ENCODE measurements at places on chromosomes 12 and 14. TPM values are rescaled to one million over a fixed set of nuclear protein-coding genes. Genes with fewer than 3 reads are reported as not detected.

AMN gene
- 1.9 TPM for total RNA-seq

KLRK1 gene
- not detected for total RNA-seq

CCDC177 gene
- 6.2 TPM for total RNA-seq

CD69 gene
- total RNA-seq: not detected

FOXA1 gene
- 0.07 TPM for total RNA-seq

PLA2G1B gene
- total RNA-seq: not detected

MYF5 gene
- not detected for total RNA-seq

EML5 gene
- 0.81 TPM for total RNA-seq

GNB3 gene
- total RNA-seq: 17.3 TPM

KRT2 gene
- not detected for total RNA-seq

PROX2 gene
- not detected for total RNA-seq

GTF2A1 gene
- 40.1 TPM for total RNA-seq

SLCO1B3 gene
- total RNA-seq: not detected

IGF1 gene
- total RNA-seq: not detected

ANO6 gene
- total RNA-seq: 24.3 TPM

VRTN gene
- 104 TPM for total RNA-seq

Measured in H9 (cell line).